ENCODE measurements at places on chromosomes 3 and 15.

- no peak for DNase-seq
Measured at GRCh38 chr3:32420126-32421038, 28.7 kb downstream of the CMTM7 start.

DNA sequence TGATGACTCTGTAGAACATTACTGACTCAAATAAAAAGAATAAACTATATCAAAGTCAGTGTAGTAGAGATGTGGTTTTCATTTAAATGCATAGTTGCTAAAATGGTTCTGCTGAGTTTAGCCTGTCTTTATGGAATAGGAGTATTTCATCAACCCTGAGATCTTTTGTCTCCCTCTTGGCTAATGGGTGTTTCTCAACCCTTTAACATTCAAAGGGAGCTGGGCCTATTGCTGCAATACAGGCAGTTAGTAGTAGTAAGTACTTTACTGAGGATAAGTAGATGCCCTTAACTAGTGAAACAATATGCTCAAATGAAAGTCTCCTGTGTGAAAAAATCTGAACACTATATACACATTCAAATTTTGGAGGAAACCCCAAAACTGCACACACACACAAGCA is 184.7 kb upstream of the TTC14 start:
- no peak for DNase-seq

DNA sequence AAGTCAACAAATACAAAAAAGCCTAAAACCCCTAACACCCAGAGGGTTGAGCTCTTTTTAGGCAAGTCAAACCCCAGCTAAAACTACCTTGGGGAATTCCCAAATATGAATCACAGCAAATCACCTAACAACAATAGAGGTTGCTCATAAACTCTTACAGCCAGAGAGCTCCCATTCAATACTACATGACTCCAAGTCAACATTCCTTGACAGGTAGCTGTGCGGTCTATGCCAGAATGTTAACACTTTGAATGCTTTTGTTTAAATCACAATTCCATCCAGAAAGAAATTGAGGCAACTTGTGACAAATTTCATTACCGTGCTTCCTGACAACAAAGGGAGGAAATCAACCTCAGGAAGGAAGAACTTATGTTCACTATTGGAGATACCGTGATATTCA is 7.5 kb upstream of the UACA start:
- no peak for DNase-seq

- no peak for DNase-seq
Measured at GRCh38 chr3:12979151-12979946, 93.9 kb downstream of the IQSEC1 start.

- no peak for DNase-seq
Measured at GRCh38 chr3:184713521-184713920, 1.7 kb upstream of the MAGEF1 start.

GRCh38 chr3:46233194-46233593 is 9.1 kb upstream of the CCR3 start:
- no peak for DNase-seq

GRCh38 chr15:71238926-71239325 is 123.7 kb downstream of the THSD4 start:
- no peak for DNase-seq

DNA sequence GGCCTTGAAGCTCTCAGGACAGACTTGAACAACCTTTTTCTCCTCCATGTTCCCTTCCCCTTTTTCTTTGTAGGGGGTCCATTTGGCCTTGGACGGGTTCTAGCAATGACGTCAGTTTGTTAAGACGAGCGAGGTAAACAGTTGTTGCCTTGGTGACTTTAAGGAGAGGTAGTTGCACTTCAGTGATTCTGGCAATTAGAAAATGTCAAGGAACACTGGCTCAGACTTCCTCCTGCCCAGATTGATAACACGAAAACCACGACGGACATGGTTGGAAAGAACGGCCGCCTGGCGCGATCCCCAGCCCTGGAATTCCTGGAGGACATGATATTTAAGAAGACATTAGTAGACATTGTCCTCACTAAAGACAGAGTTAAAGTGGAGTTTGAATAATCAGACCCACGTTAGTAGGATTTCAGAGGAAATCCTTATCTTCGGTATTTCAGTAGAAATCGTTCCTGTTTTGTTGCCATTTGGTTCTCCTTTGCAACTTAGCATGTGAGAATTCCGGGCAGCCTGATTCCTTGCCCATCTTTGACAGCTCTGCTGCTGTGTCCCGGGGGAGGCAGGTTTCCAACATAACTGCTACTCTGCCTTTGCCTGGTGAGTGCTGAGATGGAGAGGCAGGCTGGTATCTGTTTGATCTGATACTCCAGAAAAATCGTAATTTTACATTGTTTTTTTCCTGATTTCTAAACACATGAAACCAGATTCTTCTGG is 87.3 kb downstream of the ST6GAL1 start:
- DNase-seq: no peak

- no peak for DNase-seq
Measured at GRCh38 chr15:61750271-61751084, 309.8 kb downstream of the VPS13C start.

DNA sequence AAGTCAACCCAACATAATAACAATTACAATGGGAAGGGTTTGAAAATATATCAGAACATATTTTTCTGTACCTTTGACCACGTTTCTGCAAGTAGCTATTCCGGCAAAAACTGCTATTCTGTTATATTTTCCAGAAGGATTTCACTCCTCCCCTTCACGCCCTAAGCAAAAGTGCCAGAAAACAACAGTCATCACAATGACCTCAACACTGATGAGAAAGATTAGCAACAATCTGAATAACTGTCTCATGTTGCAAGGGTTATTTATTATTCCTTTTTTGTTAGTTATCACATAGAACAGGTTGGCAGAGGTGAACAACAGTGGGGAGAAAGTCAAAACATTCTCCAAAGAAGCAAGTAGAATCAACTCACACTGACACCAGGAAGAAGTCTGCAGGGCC is 269.4 kb upstream of the ARRDC4 start:
- DNase-seq: no peak
